ENCODE measurements at places on chromosomes 7 and 10.
A peak's percentile ranks its signal among the peaks of the same experiment; 100 is the strongest.

GRCh38 chr10:19194866-19195265 lies 146.3 kb downstream of the MALRD1 start:
- DNase-seq = peak; percentile 49

DNA sequence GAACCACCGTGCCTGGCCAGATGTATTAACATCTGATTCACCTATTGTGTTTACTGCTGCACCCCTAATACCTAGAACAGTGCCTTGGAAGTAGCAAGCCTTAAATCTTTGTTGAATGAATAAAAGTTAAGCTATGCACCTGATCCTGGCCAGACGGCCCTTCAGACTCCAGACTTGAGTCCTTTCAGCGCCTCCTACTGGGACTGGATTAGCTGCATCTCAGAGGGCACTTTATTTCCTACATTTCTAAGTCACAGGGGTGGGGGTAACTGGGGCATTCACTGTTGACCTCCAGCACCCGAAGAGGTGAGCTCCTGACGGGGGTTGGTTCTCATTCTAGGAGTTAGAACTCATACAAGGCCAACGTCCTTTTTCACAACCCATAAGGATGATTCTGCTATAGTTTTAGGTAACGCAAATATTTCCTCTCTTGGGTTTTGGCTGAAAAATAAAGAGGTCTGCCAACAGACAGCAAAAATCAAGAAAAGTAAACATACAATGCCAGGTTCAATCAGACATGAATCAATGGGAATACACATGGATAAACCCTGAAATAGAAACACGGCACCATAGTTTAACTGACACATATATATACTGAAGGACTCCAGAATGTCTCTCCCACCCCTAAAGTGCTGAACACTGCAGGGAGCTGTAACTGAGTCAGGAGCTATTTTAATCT lies 48.0 kb upstream of the DLG5 start:
- DNase-seq = peak; percentile 10

DNA sequence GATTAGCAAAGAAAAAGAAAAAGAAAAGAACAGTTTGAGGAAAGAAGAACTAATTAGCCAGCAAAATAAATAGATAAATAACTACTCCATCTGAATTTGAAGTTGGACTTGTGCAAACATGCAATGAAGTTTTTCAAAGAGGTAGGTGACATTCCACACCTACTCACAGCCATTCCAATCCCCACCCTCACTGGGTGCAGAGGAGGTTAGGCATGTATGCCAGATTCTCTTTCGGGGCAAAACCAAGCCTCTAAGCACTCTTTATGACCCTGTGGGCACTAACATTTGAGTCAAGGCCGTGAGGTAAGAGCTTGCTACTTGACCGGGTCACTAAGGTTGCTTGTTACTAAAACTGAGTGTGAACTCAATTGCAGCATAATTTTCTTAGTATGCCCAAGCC lies 108.4 kb upstream of the SEMA3A start:
- no peak for DNase-seq

GRCh38 chr7:15007507-15007906 lies 105.0 kb upstream of the DGKB start:
- DNase-seq = peak; percentile 34

- no peak for DNase-seq
These were observed 33.9 kb upstream of the SPOCK2 start for GRCh38 chr10:72122221-72122620.

DNA sequence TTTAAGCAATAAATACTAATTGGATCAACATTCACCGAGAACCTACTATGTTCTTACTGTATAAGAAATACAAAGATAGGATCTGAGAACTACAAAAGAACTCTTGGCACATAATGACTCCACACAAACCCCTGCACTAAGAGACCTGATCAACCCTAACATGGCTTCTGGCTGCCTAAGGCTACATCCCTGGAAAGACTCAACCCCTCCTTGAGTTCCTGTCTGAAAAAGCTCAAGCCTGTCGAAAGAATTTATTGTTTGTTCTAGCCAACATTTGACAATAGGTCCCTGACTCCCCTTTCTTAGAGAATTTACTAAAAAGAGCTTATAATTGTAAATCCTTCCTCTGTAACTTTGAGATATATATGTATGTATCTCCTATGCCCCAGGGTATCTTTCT lies 125.3 kb upstream of the SGCE start:
- no peak for DNase-seq

- peak; percentile 82 for DNase-seq
These were observed 7.5 kb upstream of the RBP3 start for GRCh38 chr10:47340608-47341170.

DNA sequence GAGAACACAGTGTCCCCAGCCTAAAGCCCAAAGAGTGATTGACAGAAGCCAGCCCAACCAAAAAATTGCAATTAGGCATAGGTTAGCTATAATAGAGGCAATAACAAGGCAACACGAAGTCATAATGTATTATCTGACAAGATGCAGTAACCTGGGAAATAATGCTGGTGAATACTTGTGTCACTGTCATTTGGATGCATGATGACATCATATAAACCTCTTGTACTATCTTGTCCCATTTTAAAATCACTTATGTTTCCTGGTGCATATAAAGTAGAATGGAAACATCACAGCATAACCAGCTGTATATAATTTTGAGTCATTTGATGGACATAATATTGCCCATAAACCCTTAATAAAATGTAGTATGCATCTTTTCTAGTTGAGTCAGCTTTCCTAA lies 1138.3 kb upstream of the LRRTM3 start:
- no peak for DNase-seq

DNA sequence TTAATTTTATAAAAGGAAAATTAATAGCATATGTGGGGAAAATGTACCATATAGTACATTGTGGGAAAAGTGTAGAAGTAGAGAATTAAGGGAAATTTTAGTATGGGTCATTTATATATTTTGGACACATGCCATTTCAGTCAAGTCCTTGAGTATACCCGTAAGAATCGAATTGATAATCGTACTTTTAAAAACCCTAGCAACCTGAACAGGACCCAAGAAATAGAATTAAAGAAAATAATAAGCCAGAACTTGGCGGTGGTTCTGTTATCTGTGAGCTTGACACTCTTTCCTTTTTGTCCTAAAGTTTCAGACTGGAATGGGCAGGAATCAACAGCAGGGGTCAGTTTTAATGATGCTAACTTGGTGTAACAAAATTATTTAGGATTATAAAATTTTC lies 221.0 kb downstream of the CDK14 start:
- no peak for DNase-seq

GRCh38 chr7:142797391-142798377 lies 26.9 kb downstream of the PRSS2 start:
- no peak for DNase-seq

- DNase-seq = no peak
These were observed 66.1 kb downstream of the GNA12 start for GRCh38 chr7:2777898-2778535.

DNA sequence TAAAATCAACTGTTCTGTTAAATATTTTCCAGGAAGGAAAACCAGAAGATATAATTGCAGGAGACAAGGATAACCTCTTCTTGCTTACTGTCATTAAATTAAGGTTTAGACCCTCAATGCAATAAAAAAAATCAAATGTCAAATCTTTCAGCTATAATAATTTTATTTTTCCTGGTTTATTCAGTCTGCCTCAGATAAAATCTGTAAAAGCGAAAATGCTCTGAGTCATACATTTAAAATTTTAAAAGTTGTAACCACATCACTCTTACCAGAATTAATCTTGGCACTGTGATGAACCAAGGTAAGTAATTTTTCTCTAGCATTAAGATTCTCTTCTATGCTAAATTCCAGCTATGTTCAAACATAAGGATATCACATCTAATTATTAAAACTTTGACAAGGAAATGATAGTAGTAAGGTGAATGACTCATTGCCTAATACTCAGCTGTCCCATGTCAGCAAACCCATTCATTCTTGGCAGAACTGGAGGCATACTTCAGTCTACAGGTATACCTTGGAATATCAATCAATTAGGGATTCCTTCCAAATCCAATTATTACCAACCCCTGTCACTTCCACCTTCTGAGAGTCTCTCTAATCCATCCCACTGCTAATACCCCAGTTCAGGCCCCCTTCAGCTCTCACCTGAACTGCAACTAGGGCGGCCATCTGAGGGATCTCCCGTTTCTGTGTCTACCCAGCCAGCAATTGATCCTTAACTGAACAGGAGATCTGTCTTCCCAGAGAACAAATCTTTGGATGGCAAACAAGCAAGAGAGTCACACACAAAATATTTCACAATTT lies 434.1 kb downstream of the GRM8 start:
- no peak for DNase-seq

- no peak for DNase-seq
These were observed 177.6 kb upstream of the SLC25A13 start for GRCh38 chr7:96499532-96499931.

DNA sequence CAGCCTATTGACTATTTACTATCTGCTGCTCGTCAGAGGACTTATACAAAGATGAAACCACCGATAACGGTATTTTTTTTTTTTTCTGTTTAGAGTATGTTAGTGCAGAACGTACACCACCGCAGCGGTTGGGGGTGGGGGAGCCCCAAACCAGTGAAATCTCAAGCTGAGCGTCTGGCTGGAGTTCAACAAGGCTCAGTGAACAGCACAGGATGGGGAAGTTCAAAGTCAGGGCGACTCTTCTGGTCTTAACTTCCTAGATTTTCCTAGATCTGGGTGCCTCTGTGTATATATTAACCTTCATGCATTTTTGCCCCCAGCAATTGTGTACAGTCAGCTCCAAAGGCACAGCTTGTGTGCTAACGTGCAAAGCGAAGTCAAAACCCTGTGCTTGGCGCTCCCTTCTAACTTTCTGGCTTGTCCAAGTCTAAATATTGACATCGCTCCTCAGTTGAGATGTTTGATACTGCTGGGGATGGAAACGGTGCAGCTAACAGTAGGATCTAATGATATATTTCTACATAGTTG lies 1.1 kb downstream of the RHOBTB1 start:
- DNase-seq = peak; percentile 82

GRCh38 chr7:19215412-19215811 lies 70.2 kb upstream of the FERD3L start:
- no peak for DNase-seq

- no peak for DNase-seq
These were observed 5.4 kb downstream of the RAB11FIP2 start for GRCh38 chr10:118041316-118041715.

DNA sequence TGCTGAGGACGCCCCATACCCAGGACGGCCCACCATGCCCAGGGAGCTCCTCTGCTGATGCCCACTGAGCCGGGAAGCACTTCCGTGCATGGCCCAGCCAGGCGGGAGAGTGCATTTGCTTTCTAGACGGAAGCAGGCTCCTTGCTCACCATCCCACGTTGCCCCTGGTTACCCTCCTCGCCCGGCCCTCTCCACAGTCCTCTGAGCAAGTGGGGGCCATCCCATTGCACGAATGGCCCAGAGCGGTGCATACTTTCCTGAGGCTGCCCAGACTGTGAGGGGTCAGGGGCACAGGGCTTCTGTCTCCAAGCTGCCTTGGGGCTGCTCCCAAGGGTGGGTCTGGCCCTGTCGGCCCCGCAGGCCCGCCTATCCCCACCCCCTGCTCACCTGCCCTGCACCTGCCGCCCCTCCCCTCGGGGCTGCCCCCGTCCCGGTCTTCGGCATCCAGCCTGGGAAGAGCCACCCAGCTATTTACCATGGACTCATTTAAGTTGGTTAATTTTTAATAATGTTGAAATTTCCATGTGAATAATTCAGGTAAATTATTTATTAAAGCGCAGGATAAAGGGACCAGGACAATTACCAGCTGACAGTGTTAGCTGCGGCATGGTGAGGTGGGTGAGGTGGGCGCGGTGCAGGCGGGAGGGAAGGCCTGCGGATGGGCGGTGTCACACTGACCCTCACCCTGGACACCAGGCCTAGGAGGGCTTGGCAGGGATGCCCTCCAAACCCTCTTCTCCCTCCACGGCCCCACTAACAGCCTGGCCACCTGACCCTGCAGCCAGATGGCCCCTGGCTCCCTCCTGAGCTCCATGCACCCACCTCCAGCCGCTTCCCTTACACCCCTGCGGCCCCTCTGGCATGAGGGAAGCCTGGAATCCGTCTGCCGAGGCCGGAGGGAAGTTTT lies 104.4 kb downstream of the MICALL2 start:
- DNase-seq = no peak

DNA sequence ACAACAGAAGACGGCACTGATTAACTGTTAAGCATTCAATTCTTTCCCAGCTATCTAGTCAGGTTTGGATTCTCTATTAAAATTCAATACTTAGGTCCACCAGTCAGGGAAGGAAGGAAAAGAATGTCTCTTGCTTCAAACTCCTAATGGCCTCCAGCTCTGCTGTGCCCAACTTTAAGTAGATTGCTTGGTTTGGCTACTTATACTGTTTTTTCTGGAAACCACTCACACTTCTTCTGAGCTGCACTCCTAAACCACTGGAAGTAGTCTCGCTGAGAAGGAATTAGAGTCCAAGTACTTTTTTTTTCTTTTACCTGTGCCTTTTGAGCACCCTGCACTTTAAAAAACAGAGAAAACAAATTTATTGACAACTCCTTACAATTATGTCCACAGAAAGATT lies 26.7 kb upstream of the COL1A2 start:
- DNase-seq = peak; percentile 60

- DNase-seq = no peak
These were observed 112.2 kb upstream of the TARP start for GRCh38 chr7:38385682-38386081.

GRCh38 chr10:43605850-43606322 lies 352 bp upstream of the ZNF485 start:
- DNase-seq = peak; percentile 44

GRCh38 chr7:123998921-123999320 lies 33.9 kb downstream of the TMEM229A start:
- DNase-seq = peak; percentile 12

GRCh38 chr7:37942934-37943610 lies 22.6 kb downstream of the EPDR1 start:
- DNase-seq = no peak

DNA sequence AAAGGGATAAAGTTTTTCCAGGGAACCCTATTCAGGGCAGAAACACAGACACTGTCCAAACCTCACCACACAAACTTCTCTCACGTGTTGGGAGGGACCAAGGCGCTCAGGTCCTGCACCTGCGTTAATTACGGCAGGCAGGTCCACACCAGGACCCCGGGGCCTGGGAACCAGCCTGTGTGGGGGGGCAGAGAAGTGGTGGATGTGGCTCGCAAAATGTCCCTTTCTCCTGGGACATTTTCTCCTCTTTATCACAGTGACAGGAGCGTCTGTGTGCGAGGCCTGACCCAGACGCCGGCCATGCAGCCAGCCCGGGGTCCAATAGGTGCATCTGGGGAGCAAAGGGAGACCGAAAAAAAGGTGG lies 73.4 kb upstream of the ZNF722 start:
- no peak for DNase-seq
